ENCODE measurements at places on chromosomes 2 and 18.

GRCh38 chr2:14051401-14051800 is 581.1 kb upstream of the LRATD1 start:
- no peak for DNase-seq

DNA sequence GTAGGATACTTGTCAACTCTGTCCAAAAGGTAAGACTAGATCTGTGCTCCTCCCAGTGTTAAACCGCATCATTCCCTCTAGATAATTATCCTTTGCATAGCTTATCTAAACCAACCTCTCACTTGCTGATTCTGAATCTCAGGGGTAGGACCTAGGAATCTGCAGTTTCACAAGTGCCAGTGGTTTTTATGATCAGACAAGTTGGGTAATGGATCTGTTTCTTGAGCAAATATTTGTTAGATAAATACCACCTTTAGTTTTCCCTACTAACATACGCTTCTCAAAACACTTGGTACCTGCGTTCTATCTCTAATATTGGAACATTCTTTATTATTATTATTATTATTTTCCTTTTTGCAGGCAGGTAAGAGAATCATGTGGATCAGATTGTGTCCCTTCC is 439.9 kb downstream of the PTPRM start:
- DNase-seq, result no peak

DNA sequence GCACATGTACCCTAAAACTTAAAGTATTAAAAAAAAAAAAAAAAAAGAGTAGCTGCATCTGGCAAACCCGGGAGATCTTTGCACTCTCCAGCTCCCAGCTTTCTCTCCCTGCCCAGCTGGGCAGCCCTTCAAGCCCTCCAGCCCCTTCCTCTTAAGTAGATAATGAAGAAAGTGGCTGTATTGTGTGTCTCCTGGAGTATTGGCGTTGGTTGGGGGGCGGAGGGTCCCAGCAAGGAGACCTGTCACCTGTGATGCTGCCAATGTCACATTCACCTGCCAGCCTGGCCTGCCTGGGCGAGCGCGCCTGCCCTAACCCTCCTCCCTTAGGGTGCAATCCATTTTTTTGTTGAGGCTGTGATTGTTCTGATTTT is 2.0 kb downstream of the C2orf72 start:
- no peak for DNase-seq

- DNase-seq, result no peak
These were observed 59.0 kb upstream of the SALL3 start for GRCh38 chr18:78920456-78921138.

GRCh38 chr2:74583504-74583903 is 29.0 kb downstream of the DOK1 start:
- no peak for DNase-seq

DNA sequence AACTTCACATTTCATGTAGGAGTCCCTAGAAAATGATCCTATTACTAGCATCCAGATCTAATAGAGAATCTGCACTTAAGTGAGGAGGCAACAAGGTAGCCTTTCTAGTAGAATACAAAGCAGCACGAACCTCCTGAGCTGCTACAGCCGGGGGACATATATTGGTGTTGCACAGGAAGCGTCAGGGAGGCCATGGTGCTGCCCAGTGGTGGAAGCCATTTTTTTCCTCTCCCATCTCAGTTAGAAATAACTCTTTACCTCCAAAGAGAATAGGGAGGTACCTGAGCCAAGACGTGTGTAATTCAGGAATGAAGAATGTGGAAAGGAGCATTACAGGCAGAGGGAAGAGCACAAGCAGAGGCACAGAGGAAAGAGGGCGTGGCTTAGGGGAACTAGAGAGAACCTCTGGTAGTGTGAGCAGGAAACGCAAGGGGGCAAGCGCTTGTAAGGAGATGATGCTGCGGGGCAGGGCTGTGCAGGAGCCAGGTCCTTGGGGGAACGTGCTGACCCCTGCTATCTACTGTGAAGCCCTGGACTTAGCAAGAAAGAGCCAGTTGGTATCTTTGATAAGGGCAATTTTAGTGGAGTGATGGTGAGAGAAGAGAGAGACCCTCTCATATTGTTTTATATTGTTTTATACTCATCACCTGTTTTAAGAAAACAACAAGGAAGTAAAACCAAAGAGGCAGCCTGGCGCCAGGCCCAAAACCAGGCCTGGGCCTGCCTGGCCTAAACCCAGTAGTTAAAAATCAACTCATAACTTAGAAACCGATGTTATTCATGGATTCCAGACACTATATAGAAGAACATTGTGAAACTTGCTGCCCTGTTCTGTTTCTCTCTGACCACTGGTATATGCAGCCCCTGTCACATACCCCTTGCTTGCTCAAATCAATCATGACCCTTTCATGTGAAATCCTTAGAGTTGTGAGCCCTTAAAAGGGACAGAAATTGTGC is 50.0 kb upstream of the TTC39C start:
- DNase-seq, result no peak

GRCh38 chr2:196333397-196333796 is 162.0 kb upstream of the STK17B start:
- no peak for DNase-seq

- DNase-seq, result no peak
These were observed 25.5 kb upstream of the PPP1CB start for GRCh38 chr2:28726177-28726576.

GRCh38 chr2:12070581-12070980 is 324.1 kb downstream of the LPIN1 start:
- DNase-seq, result no peak

DNA sequence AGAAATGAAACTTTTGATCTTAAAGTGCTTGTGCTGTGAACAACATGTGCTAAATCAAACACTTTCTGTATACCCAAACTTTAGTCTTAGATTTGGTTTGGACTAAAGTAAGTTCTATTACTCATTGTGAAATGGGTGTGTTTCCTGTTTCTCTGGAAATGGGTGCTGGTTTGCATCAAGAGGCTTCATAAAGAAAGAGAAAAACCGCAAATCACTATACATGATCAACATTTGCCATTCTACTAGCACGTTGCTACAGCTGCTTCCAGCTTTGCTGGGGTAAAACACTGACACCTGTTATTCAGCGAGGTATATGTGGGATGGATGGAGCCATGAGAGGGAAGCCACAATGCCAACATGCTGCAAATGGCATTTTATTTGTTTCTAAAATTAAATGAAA is 547.0 kb upstream of the ACVR2A start:
- DNase-seq, result no peak

DNA sequence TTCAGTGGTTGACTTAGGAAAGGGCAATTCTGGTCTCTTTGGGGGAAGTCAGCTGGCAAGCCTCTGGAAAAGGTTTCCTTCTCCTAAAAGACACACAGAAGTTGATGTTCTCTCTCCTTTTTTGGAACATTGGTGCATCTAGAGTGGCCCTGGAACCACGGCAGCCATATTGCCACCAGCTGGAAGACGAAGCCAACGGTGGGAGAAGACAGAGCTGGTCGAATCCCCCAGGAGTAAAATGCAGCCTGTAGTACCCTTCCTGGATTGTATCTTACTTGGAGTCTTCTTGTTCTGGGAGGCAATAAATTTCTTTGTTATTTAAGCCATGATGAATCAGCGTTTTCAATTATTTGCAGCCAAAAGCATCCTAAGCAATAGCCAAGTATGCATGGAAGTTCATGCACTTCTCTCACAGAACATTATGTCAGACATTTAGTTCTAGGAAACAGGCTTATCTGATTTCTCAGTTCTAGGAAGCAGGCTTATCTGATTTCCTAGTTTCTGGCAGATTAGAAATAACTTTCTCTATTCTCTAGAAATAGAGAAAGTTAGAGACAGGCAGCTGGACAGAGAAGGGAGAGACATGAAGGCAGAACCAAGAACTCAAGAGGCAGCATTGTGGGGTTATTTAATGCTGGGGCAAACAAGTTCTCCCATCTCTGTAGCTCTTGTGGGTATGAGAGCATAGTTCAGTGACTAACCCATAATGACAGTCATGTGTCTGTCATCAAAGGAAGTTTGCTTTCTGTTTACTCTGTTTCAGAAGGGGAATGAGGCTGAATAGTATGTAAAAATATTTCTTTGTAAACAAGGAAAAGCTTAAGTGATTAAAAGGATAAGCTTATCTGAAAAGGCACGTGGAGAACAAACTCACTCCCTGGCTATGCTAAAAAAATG is 40.5 kb upstream of the NABP1 start:
- DNase-seq, result no peak

DNA sequence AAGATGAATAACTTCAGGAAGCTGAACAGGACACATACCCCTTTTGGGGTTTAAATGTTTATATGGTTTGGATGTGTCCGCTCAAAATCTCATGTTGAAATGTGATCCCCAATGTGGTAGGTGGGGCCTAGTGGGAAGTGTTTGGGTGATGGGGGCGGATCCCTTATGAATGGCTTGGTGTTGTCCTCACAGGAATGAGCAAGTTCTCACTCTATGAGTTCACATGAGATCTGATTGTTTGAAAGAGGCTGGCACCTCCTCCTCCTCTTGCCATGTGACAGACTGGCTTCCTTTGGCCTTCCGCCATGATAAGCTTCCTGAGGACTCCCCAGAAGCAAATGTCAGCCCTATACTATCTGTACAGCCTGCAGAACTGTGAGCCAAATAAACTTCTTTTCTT is 88.6 kb upstream of the ZNF532 start:
- DNase-seq, result no peak

DNA sequence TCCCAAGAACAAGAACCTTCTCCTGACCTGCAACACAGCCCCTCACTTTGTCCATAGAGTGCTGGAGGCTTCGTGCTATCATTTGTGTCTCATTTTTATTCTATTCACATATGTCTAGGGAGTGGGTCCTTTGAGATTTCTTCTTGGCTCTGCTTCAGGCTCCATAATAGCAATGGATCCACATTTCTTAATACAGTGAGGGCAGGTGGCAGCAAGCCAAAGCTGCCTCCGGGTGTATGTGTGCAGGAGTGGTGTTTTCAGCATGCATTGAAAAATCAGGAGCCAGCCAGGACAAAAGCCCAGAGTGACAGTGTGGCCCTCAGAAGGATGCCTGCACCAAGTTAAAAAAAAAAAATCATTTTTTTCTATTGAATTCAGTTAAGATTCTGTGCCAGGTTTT is 115.1 kb upstream of the PELI1 start:
- peak; percentile 21 for DNase-seq

GRCh38 chr2:121289271-121289670 is 4.3 kb upstream of the TFCP2L1 start:
- DNase-seq, result no peak

DNA sequence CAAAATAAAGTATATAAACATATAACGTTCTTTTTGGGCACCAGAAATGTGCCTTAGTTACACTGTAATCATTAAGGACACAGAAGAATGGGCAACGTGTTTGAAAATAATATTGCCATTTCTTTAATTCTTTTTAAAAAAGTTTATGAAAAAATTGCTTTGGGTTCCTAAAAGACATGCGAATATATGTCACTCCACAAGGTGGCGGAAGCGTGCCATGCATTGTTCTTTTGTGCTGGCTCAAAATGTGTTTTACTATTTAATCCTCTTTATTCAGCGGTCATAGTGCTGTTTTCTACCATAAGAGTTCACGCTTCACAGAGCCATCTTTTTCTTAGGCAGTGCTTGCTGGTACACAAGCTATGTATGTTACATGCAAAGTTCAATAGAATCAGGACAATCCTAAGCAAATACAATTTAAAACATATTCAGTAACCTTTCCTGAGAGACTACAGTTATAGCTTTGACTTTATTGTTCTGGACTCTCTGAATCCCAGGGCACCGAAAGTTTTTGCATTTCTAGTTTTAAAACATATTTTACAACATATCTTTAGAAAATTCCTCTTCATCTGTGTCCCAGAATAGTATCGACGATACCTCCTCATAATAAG is 147.8 kb upstream of the ERBB4 start:
- DNase-seq, result peak; percentile 41

DNA sequence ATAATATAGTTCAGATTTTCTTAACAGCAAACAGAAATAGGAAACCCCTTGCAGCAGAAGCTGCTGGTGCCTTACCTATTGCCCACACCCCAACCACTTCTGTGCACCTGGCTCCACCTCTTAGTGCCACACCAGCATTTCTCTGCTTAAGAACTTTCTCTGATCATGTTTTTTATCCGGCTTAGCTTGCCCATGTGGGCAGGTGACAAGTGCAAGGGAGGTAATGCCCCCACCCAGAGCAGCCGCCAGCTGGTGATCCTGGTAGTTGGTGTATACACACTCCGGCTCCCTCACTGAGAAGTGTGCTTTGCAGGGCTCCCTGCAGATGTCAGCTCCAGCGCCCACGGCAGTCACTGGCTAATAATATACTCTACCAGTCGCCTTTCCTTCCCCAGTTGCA is 126.3 kb downstream of the ALPK2 start:
- DNase-seq, result no peak

- DNase-seq, result no peak
These were observed 39.5 kb downstream of the SFXN5 start for GRCh38 chr2:73031725-73032701.

- DNase-seq, result peak; percentile 92
These were observed 72.6 kb downstream of the NRP2 start for GRCh38 chr2:205754924-205755321.

DNA sequence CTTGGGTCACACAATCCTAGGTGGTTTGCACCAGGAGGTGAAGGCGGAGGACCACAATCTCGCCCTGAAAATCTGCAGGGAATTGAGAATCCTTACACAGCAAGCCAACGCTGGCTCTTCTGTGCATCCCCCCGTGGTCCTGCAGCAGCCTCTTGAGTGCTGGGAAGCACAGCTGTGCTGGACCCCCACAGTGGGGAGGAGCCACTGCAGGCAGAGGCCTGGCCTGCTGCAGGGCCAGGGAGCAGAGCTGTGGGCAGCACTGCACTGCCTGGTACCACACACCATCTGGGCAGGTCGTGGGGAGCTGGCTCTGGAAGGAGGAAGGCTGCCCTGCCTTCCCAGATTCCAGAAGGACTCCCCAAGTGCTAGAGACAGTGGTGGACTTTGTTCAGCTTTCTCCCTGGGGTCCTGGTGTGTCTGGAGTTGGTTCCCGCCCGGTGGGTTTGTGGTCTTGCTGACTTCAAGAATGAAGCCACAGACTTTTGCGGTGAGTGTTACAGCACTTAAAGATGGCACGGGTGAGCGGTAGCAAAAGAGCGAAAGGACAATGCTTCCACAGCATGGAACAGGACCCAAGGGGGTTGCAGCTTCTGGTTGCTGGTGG is 106.3 kb downstream of the FAM168B start:
- DNase-seq, result no peak

DNA sequence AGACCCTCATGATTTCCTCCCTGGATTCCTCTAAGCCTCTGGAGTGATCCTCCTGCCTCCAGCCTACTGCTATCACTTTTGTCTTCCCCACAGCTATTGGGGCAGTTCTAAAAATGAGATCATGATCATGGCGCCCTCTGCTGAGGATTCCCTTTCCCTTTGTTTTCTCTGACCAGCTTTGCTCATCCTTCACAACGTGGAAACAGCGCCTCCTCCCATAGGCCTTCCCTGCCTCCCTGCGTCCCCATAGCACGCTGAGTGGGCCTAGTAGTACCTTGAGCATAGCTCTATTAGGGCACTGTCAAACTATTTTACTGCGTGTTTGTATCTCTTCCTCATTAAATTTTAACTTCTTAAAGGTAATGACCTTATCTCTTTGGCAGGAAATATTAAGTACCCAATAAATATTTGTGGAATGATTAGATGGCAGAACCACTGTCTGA is 207.0 kb upstream of the FANCL start:
- DNase-seq, result peak; percentile 64

DNA sequence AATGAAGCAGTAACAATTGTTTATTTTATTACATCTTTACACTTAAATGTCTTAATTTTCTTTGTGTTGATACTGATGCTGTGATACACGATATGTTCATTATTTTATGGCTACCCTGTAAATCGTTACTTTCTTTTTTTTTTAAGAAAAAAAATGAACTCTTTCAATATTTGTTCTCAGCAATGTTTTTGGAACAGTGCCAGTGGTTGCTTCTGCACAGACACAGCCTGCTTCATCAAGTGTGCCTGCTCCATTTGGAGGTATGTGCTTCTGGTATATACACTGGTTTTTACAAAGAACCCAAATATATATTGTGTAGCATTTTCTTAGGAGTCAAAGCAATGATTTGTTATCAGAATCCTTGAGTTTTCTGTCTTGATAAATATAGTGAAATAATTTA is 62.2 kb upstream of the SCYGR2 start:
- no peak for DNase-seq

All from PC-9 (cell line).